ENCODE measurements at places on chromosomes 5 and 9.
A peak's percentile ranks its signal among the peaks of the same experiment; 100 is the strongest.

- DNase-seq: no peak
Measured at GRCh38 chr9:9817176-9817575, 795.6 kb downstream of the PTPRD start.

GRCh38 chr9:134286471-134287245, 39.6 kb upstream of the RXRA start:
- no peak for DNase-seq

DNA sequence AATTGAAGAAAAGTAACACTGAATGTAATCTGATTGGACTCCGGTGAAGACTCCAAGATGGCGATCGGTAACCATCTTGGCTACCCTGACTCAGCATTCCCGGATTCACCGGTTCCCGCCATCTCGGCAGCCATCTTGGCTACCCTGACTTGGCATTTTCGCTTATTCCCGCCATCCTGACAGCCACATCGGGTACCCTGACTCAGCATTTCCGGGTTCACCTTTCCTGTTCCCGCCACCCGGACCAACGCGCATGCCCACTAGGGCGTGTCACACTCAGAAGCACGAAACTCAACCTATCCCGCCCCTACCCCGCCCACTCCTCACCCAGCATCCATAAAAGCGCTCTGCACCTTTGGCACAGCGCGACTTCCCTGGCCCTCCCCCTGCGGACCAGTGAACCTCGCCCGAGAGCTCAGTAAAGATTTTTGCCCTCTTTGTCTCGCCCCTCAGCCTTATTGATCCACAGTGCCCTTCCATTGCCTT, 17.2 kb downstream of the SPTLC1 start:
- DNase-seq: peak; percentile 88

DNA sequence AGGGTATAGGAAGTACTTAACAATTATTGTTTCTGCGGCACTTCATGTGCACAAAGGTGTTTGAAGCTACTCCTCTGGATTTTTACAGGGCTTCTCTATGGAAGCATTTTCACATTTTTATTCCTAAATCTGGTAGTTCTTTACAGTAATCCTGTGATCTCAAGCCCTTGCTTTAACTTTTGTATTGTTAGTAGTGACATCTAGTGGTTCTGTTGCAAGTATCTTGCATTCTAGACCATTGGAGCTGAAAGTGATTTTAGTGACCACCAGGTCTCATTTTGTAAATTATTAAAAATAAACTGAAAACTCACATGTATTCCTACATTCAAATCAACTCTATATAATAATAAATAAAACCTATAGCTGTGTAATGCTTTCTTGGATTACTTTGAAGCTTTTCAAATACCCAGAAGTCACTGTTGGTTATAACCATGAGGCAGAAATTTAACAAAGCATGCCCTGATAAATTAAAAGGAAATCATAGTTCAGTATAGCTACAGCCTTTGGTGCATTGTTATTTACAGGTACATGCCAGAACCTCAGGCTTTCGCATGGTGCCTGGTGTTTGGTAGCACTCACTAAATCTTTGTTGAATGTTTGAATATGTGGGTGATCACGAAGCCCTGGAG, 18.9 kb downstream of the RPS23 start:
- DNase-seq: no peak

GRCh38 chr5:177301503-177302165, 1.9 kb downstream of the RAB24 start:
- DNase-seq: no peak

- peak; percentile 20 for DNase-seq
Measured at GRCh38 chr5:133848341-133848811, 120.0 kb downstream of the C5orf15 start.

DNA sequence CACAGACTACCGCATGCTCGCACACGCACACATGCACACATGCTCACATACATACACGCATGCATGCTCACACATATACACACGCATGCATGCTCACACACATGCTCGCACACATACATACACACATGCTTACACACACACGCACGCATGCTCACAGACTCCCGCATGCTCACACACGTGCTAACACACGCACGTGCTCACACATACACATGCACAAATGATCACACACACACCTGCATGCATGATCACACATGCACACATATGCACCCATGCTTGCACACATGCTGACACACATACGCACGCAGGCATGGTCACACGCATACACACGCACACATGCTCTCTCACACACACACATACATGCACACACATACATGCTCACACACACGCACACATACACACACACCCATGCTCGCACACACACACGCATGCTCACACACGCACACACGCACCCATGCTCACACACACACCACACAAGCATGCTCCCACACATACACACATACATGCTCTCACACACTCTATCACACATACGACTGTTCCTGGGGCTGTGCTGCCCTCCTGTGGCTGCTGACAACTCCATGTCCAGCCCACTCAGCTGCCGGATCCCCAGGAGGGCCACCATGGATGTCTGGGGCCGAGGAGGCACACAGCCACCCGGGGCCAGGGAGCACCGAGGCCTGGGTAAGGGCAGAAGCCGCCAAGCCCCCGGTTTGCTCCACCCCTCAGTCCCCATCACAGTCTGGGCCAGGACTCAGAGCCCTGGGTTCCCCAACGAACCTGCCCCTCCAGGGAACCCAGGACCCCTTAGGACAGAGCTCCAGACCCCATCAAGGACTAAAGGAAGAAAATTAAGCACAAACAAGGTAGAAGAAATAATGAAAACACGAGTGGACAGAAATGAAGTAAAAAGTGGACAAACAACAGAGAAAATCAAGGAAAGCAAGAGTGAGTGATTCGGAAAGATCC, 31.4 kb upstream of the EGFL7 start:
- peak; percentile 83 for DNase-seq

- no peak for DNase-seq
Measured at GRCh38 chr9:69760278-69760610, 433 bp upstream of the PTAR1 start.

- DNase-seq: no peak
Measured at GRCh38 chr5:96928931-96929708, 6.8 kb upstream of the LNPEP start.

DNA sequence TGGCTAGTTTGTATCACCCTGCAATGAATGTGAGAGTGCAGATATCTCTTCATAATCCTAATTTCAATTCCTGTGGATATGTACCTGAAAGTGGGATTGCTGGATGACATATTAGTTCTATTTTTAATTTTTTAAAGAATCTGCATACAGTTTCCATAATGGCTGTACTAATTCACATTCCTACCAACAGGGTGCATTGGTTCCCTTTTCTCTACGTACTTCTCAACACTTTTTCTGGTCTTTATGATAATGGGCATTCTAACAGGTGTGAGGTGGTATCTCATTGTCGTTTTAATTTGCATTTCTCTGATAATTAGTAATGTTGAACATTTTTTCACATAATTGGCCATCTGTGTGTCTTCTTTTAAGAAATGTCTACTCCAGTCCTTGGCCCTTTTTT, 927.5 kb downstream of the DTWD2 start:
- no peak for DNase-seq

GRCh38 chr5:33840927-33841547, 50.8 kb downstream of the ADAMTS12 start:
- DNase-seq: no peak

DNA sequence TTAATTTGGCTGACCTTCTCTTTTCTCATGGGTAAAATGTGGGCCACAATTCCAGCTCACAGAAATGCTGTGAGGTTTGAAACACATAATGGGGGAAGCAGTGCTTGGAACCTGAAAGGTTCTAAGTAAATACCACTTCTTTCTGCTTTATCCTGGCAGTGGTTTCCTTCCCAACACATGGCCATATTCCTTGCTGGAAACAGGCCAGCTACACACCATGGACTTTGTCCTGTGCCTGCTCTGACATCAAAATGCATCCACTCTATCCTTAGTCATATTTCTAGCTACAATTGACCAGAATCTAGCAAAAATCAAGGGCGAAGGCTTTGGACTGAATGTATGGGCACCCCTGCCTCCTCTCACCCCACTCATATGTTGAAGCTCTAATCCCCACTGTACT, 93.1 kb upstream of the TRPC7 start:
- no peak for DNase-seq

DNA sequence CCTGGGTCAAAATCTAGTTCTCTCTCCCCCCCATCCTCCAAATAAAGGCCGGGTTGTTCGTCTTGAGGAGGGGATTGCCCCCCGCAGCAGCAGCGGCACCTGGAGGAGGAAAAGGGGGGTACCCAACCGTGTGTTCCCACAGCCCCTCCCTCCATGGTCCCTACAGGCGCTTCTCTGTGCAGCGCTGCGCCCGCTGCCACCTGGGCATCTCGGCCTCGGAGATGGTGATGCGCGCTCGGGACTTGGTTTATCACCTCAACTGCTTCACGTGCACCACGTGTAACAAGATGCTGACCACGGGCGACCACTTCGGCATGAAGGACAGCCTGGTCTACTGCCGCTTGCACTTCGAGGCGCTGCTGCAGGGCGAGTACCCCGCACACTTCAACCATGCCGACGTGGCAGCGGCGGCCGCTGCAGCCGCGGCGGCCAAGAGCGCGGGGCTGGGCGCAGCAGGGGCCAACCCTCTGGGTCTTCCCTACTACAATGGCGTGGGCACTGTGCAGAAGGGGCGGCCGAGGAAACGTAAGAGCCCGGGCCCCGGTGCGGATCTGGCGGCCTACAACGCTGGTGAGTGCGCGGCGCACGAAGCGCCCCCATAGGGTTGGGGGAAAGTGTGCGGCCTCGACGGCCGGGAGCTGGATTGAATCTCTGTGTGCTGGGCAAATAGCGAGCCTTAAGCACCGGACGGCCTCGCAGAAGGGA, 3.5 kb downstream of the LHX2 start:
- no peak for DNase-seq

DNA sequence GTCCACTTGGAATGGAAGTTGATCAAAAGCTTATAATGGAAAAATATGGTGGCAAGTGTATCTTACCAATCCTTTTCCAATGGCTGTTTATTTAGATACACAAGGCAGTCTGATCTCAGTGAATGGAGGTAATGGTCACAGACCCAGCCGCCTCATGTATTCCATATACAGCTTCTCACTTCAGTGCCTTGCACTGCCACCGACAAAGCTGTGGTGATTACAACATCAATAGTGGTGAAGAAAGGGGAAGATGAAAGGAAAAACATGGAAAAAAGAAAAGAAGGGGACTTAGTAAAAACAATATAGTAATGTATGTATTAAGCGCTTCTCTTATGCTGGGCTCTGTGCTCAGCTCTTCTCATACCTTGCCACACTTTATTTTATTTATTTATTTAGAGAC, 297.3 kb upstream of the RASA1 start:
- DNase-seq: no peak

- no peak for DNase-seq
Measured at GRCh38 chr9:13491493-13492424, 212.3 kb upstream of the MPDZ start.

DNA sequence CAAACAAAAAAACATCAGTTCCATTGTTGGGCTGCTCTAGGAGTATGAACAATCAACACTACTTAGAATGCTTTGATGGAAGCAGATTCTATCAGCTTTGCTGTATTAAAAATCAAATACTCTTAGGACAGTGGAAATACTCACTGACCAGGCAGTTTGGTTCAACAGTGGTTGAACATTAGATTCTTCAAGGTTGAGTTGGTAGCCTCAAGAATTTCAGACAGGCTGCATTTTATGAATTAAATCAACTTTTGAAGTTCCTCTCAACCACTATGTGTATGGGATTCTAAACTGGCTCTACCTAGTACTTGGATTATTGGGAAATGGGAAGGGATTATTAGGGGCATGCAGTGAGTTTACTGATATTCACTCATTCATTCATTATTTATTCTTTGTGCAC, 35.0 kb downstream of the ACTBL2 start:
- no peak for DNase-seq

GRCh38 chr5:65087154-65087553, 318.4 kb downstream of the CWC27 start:
- DNase-seq: no peak

DNA sequence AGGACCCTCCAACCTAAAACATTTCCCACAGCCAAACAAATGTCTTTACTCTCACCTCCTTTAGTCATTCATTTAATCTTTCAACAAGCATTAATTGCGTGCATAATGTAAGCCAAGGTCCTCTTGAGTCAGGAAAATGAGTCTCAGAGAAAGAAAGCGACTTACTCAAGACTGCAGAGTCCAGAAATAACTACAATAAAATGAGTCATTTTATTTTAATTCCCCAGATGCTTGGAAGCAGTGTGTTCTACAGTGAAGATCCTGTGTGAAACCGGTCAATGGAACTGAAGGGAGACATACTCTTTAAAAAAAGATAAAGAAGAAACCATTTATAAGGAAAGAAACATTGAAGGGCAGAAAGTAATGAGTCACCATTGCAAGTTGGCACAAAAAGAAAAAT, 513.7 kb downstream of the CDK5RAP2 start:
- DNase-seq: no peak

DNA sequence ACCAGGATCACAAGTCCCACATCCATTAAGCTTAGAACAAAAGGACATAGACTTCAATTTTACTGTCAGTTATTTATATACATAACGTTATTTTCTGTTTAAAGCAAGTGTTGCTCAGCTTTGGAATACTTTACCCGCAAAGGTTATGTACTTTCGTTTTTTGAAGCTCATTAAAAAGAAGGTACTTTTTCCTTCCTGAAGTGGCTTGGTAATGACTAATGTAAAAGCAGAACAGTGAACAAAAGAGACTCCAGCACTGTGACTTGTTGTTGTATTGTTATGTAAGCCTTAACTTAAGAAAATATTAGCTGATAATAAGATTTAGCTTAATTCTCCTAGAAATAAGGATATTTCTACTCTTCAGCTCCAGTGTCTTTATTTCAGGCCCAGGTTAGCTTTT, 97.3 kb upstream of the SLCO6A1 start:
- no peak for DNase-seq

GRCh38 chr9:113631137-113631765, 167.7 kb downstream of the RGS3 start:
- peak; percentile 14 for DNase-seq

GRCh38 chr9:36665387-36665786, 92.7 kb downstream of the MELK start:
- DNase-seq: no peak

GRCh38 chr5:169964246-169964645, 16.0 kb downstream of the INSYN2B start:
- DNase-seq: no peak

GRCh38 chr9:137023583-137023991, 4.5 kb downstream of the ABCA2 start:
- no peak for DNase-seq

- no peak for DNase-seq
Measured at GRCh38 chr5:111719773-111720172, 37.2 kb downstream of the NREP start.

- no peak for DNase-seq
Measured at GRCh38 chr5:133466556-133467334, 145.6 kb downstream of the FSTL4 start.
